Nephron progenitor cell (in vitro differentiated cells): ENCODE measurements at places on chromosomes 5 and 9.

DNA sequence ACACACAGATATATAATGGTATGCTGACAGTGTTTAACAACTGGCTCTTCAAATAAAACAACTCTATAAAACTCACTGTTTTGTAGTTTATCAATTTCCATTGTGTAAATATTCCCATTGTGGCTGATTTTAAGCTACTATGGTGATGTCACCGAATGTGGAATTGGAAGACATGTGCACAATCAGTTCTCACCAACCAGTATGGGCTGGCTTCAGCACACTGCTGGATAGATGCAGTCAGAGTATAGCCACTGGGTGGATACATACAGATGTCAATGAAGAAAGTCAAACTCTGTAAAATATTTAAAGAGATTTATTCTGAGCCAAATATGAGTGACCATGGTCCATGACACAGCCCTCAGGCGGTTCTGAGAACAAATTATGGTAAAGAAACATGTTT, 475.9 kb upstream of the SMARCA2 start:
- no peak for DNase-seq

GRCh38 chr9:14924230-14925219, 14.3 kb upstream of the FREM1 start:
- no peak for DNase-seq

DNA sequence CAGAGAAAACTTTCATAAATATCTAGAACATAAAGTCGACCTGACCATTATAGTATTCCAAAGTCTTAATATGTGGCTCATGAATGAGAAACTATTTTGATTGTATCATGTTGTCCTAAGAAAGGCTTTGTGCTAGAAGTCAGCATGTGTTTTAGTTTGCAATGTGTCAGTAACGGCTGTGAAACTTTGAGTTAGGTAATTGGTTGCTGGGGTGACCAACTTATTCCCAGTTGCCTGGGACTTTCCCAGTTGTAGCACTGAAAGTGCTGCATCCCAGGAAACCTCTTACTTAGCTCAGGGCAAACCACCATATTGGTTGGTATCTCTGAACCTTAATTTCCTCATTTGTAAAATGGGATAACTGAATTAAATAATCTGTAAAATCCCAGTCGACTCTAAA, 114.6 kb upstream of the SLC12A2 start:
- no peak for DNase-seq

- peak; percentile 35 for DNase-seq
Measured at GRCh38 chr9:83959061-83959460, 21.0 kb downstream of the HNRNPK start.

GRCh38 chr9:125764198-125764597, 17.0 kb downstream of the PBX3 start:
- no peak for DNase-seq

GRCh38 chr5:65440456-65440855, 41.3 kb downstream of the ADAMTS6 start:
- no peak for DNase-seq

DNA sequence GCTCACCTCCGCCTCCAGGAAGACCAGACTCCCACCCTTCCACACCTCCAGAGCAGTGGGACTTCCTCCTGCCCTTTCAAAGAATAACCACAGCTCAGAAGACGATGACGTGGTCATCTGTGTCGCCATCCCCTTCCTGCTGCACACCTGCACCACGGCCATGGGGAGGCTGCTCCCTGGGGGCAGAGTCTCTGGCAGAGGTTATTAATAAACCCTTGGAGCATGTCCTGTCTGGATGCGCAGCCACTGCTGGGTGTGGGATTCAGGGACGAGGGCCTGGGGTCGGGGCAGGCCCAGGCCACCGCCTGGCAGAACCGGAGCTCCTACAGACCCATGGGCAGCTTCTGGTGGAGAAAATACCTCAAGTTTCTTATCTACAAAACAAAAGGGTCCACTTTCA, 5.0 kb downstream of the PAEP start:
- DNase-seq, result no peak
